Stimulated activated CD8-positive, alpha-beta memory T cell treated with anti-CD3 and anti-CD28 coated beads, Interleukin-15, amount 100 ng/mL, for 24 hours (primary cell): ENCODE measurements at places on chromosomes 1 and 21.

DNA sequence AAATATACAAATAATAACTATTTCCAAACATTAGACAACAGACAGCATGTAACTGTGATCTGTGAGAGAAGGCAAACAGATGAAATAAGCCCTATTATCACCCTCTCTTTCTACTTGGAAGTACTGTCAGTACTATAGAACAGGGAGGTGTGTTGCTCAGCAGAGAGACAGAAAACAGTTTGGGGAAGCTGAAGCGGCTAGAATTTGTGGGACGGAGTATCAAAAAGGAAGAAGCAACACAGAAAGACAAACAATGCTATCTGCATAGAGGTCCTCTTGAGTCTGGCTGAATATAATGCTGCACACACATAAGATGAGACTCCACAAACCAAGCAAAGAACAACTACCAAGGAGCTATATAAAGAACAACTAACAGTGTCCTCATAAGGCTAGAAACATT, 59.4 kb downstream of the ZZZ3 start:
- no peak for DNase-seq

DNA sequence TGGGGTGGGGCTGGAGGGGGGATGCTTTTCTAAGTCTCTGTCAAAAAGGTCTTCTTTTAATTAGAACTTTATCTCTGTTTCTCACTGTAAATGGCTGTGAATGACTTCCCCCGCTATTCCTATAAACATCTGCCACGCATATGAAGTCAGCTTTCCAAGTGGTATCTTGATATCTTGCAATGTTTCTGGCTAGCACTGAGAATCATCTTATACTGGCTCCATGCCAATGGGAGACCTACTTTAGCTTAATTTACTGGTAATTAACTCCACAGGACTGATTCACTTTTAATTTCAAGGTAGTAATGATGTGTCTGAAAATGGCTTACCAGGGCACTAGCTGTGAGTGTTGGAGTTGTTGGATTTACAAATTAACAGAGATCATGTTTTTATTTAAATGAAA, 4.3 kb downstream of the GPR88 start:
- DNase-seq: no peak

- DNase-seq: no peak
Measured at GRCh38 chr1:7639435-7640131, 131.5 kb upstream of the VAMP3 start.

GRCh38 chr1:87821335-87821697, 492.6 kb downstream of the LMO4 start:
- no peak for DNase-seq

GRCh38 chr1:2046174-2046917, 3.9 kb upstream of the PRKCZ start:
- no peak for DNase-seq

- DNase-seq: no peak
Measured at GRCh38 chr1:119542492-119542946, 35.5 kb downstream of the HSD3B1 start.

- DNase-seq: no peak
Measured at GRCh38 chr1:103373991-103374390, 151.5 kb upstream of the RNPC3 start.

DNA sequence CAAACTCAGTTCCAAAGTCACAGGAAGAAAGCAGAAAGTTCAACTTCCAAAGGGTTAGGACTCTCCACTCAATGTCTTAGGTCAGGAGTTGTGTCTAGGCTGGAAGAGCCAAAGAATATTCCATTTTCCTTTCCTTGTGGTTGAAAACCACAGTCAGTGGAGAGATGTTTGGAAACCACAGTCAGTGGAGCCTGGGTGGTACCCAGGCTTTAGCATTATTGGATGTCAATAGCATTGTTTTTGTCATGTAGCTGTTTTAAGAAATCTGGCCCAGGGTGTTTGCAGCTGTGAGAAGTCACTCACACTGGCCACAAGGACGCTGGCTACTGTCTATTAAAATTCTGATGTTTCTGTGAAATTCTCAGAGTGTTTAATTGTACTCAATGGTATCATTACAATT, 11.7 kb downstream of the ATF3 start:
- no peak for DNase-seq

- DNase-seq: no peak
Measured at GRCh38 chr1:230211436-230212145, 144.6 kb downstream of the GALNT2 start.

DNA sequence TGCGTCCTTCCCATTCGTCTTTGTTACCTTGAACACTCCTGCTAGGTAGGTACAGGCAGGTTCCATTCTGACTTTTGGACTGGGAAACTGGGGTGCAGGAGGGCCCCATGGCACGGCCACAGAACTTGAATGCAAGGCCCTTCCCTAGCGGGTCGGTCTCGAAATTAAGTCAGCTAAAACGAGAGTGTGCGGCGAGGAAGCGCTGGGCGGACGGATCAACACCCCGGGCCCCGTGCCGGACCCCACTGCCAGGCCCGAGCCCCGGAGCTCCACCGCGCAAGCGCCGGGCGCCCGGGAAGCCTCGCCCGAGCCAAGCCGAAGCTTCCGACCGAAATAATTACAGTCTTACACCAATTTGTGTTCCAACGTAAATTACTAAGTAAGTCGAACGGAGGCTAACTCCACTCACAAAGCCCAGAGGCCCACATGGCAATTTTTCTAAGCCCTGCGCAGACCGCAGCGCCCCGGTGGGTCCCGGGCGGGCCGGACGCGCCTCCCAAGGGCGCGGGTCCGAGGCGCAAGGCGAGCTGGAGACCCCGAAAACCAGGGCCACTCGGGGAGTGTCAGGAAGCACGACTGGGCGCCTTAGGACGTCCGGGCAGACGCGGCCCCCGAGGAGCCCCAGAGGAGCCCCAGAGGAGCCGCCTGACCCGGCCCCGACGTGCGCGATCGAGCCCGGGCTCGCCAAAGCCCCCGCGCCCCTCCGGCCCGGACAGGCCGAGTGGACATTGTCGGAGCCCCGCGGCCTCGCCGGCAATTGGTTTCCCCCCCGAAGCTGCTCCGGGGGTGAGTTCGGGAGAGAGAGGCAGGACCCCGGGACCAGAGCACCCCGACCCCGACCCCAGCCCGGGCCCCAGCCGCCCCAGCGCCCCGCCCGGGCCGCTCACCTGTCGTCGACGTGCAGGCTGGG, 624 bp downstream of the RIPK4 start:
- no peak for DNase-seq

- DNase-seq: no peak
Measured at GRCh38 chr1:180923021-180923841, 10.5 kb downstream of the KIAA1614 start.

DNA sequence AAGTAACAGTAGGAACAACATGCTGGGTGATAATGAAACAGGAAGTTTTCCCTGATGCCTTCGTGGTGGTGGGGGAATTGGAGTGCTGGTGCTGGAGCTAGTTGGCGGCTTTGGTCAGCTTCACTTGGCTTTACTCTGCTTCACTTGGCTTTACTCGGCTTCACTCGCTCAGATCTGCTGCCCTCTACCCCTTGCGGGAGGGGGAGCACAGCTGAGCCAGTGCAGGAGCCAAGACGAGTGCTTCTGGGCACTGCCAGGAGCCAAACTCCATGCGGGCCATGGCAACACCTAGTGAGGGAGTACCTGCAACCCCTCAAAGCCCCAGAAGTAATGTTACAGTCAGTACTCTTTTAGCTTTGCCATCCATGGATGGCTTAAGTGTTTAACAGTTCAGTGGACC, 10.6 kb upstream of the PRKACB start:
- DNase-seq: no peak

DNA sequence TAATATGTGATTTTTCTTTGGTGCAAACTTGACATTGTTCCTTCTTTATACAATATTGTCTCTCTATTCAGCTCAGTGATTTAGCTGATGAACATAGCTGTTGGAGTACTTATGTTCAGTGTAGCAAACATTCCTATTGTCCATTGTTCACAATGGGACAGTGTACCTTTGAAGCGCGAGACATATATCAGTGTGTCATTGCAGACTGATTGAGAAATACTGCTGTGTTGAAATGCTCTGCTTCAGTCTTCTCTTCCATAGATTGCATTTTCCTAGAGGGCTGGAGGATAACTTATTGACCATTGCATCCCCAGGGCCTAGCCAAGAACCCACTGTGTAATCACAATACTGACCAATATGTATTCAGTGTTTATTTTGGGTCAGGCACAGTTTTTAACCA, 46.5 kb downstream of the HLX start:
- DNase-seq: no peak

DNA sequence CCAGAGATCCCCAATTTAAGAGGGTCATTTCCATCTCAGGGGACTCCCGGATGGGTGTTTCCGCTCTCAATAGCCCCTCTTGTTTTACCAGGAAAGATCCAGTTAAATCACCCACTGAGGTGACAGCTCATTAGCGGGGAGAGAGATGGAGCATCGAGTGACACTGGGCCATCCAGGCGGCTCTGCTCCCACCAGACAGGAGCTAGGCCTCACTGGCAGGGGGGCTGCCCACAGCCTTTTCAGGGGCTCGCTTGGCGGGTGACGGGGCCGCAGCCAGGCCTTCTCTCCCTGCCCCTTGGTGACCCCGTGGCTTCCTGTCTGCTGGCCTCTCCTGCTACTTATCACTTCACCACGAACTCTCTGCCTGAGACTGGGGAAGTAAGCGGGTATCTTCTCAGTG, 26.7 kb upstream of the SPSB1 start:
- no peak for DNase-seq

- DNase-seq: no peak
Measured at GRCh38 chr1:54285815-54286345, 85.9 kb downstream of the MRPL37 start.

DNA sequence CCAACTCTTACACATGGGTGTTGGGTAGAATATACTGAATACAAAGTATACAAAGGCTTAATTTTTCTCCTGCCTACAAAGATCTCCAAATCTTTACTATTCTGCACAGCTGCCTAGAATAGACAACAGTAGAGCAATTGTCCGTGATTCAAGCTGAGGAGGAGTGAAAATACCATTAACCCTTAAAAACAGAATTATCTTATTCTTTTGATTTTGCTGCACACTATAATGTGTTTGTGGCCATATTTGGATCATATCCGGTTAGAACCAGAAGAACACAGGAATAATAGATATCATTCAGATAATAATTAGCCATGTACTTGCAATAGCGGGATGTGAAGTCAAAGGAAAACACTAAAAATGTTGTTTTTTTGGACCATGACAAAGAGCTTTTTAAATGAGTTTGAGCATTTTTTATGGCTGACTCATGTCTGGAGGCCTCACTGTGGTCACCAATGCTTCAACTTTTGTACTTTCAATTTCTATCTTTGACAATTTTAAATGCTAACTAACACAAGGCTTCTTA, 197.6 kb upstream of the FOXD3 start:
- no peak for DNase-seq

- DNase-seq: no peak
Measured at GRCh38 chr1:176826265-176826664, 338.2 kb downstream of the ASTN1 start.

DNA sequence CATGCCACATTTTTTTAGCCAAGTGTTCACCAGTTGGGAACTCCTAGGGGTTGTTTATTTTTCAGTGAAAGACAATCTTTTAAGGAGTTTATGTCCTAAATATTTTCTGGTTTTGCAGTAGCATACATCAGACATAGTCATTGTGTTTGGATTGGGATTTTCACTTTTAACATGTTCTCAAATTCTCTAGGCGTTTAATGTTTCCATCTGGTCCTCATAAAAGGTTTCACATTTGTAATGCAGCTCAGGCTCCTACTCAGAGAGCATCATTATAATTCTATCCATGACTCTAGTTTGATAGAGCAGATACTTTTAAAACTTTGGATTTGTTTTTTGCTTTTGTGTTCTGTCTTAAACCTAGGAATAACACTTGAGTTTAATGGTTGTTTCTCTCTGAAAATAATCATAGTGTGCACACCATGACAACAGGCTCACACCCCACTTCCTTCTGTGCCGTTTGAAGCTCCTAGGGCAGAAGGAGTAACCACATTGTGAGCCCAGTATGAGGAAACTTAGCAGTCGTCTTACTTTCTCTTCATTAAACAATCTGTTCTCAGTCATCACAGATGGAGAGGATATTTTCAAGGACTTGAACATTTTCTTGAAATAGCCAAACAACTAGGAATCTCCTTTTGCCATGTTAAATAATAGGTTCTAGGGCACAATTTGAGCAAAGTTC, 219.6 kb downstream of the PDE4B start:
- no peak for DNase-seq

GRCh38 chr1:72366466-72366865, 84.1 kb upstream of the NEGR1 start:
- no peak for DNase-seq

- no peak for DNase-seq
Measured at GRCh38 chr1:247747616-247748015, 325 bp downstream of the OR14A2 start.

DNA sequence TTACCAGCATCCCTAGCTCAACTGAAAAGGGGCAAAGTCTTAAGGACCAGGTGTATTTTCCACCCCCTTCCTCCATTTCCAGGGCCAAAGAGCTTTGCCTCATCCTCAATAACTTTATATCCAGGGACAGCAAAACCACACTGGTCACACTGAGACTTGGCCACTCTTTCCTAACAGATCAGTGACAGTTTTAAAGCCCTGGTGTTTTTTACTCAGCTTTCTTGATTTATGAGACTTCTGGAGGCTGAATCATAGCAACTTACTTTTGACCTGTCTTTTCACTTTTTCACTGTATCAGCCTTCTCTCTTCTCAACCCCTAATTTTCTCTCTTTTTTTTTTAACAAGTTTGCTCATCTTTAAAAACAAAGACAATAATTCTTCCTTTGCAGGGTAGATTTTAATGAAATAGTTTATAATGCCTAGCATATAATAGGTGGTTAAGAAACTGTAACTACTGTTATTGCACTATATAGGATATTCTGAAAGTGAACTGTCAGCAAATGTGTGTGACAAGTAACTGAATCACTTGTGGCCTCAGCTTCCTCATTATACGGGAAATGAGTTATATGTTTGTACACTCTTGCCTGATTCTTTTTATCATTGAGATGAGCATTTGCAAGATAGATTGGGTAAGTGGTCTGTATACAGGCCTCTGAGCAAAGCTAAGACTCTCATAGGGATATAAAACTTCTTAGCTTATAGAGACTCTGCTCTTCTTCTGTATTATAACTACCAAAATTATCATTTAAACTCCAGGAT, 19.7 kb upstream of the DYNLT5 start:
- no peak for DNase-seq

DNA sequence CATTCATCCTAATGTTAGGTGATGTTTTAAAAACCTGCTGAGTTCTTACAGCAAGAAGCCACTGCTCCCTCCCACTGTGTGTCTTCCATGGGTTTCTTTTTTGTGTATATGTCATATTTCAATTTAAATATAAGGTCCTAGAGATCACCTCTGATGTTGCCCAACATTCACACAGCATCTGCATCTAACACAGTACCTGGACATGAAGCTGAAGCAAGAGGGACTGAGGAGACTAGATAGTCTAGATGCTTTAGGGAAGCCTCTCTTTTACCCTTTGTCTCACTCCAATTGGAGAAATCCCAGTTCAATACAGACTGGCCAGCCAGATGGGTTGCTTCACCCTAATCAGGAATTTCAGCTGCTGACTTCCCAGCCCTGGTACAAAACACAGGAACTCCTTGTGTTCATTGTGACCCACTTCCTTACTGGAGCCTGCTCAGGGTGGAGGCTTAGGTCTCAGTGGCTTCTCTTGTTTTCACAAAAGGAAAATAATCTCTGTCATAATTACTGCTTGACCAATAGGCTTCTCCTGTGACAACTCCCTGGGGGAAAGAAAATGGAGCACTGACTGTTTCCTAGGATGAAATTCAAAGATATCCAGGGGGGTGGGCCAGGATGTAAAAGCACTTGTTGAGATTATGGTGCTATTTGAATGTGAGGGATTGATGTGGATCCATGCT, 17.3 kb downstream of the BTG2 start:
- DNase-seq: no peak

GRCh38 chr1:205813755-205814058, 709 bp upstream of the SLC41A1 start:
- no peak for DNase-seq

GRCh38 chr1:19974822-19975416, 4.5 kb downstream of the PLA2G2A start:
- no peak for DNase-seq
